ENCODE measurements at places on chromosomes 1 and 21. TPM values are rescaled to one million over a fixed set of nuclear protein-coding genes. Genes with fewer than 3 reads are reported as not detected.

- no peak for DNase-seq
These were observed 155.0 kb downstream of the SETD4 start for GRCh38 chr21:35905096-35905962.

Gene EFNA4
- total RNA-seq, result 22.3 TPM

Gene NBPF4
- not detected for total RNA-seq

DNA sequence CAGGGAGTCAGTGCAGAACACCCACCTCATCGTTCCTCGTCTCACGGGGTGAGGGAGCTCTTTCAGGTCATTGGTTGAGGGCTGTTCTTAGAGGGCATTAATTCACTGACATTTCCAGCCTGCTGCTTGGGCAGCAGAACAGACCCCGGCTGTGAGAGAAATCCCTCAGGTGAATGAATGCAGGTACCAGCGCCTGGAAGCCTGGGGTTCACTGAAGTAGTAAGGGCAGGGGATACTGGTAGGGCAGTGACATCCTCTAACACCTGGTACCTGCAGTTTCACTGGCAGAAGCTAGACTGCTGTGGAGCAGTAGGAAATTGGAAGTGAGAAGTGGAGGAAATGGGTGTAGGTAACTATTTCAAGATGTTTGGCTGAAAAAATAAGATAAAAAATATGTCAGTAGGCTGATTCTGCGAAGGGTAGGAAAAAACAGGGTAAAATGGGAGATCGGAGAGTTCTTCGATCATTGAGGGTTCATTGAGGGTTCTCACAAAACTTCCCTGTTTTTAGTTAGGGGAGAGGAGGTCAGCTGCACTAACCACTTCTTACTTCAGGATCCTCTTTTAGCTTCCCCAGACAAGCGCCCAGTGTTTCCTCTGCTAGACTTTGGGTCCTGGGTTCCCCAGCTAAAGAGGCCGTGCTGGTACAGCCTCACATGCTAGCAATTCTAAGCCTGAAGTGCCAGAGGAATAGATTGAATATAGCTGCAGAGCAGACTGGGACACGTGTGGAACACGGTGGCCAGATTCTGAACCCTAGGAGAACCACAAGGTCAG is 55.2 kb downstream of the RNF220 start:
- DNase-seq, result no peak

Data from Caki2 (cell line).